H9 (cell line): ENCODE measurements at places on chromosomes 5 and 9.

- no peak for DNase-seq
Measured at GRCh38 chr9:113499876-113500497, 36.5 kb downstream of the RGS3 start.

DNA sequence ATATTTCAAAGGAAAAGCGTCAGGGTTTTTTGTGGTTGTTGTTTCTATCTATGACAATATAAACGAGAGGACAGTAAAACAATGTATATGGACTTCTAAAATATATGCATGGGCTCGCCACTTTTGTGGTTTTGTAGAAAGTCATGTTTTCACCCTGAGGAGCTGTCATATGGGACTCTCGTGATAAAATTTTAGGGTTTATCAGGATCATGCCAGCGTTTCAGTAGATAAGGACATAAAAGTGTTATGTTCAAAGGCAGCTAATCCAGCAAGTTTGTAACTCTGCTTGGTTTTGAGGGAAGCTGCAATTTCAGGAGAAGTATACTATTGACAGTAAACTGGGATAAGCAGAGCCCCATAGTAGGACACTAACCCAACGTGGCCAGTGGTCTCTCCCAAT lies 120.3 kb downstream of the CDC42SE2 start:
- no peak for DNase-seq

DNA sequence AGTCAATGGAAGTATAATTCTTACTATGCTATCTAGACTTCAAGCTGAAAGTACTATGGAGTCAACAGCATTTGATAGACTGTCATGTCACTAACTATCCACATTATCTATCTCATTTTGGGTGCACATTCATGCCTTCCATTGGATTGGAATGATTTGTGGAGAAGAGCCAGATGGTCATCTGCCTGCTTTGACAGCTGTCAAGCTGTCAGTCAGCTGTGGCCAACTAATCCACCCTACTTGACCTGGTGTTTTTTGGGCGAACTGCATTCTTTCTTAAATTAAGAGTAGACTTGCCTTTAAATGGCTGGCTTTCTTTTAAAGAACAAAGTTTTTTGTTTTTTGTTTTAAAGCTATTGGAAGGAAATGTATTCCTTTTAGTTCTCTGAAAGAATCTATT lies 151.5 kb downstream of the DCP2 start:
- DNase-seq: no peak

GRCh38 chr5:52668544-52669185 lies 119.1 kb upstream of the ITGA1 start:
- no peak for DNase-seq

- no peak for DNase-seq
Measured at GRCh38 chr9:93575796-93576257, 557 bp upstream of the PHF2 start.

DNA sequence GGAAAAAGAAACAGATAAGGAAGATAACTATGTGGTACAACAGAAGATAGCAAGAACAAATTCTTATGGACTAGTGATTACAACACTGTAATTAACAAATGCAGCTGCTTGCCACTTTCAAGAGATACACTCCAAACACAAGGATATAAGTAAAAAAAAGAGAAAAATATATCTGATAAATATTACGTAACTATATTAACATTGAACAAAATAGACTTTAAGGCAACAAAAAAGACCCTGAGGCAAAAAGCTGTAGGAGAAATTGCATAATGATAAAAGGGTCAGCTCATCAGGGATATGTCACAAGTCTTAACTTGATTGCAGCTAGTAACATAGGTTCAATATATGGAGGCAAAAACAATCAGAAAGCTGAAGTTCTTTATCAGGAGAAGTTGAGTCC lies 51.3 kb upstream of the RNF130 start:
- no peak for DNase-seq

- no peak for DNase-seq
Measured at GRCh38 chr9:11542781-11543180, 930.0 kb upstream of the PTPRD start.

- no peak for DNase-seq
Measured at GRCh38 chr9:91066042-91066415, 264.4 kb downstream of the SYK start.

GRCh38 chr5:154534457-154535050 lies 56.5 kb upstream of the HAND1 start:
- no peak for DNase-seq
